ENCODE measurements at places on chromosomes 1 and 21.

DNA sequence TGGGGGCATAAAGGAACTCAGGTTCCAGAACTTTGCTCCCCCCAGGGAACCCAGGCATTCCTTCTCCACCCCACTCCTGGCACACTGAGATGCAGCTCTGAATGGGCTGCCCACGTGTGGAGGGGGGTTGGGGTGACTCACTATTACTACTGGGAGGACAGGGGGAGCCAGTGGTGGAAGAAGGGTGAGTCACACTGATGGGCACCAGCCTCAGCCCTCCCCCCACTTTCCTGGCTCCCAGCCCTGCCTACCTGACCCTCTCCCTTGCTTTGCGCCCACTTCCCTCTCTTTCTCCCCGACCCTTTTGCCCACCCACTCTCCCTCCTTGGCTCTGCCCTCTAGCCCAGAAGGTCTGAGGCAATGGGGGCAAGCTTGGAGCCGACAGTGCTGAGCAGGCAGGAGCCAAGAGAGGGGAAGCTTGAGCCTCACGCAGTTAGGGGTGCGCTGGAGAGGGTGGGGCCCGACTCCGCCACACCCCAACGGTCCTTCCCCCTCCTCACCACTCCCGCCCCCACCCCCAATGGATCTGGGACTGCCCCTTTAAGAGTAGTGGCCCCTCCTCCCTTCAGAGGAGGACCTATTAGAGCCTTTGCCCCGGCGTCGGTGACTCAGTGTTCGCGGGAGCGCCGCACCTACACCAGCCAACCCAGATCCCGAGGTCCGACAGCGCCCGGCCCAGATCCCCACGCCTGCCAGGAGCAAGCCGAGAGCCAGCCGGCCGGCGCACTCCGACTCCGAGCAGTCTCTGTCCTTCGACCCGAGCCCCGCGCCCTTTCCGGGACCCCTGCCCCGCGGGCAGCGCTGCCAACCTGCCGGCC, at the start of gene LMNA:
TSS of gene LMNA (plus strand) at position 611 of the 818 bp plus-strand sequence. CDS start 208 bp downstream, outside the sequence.
- DNase-seq: peak; percentile 86

- no peak for DNase-seq
Measured at GRCh38 chr1:53359934-53360276, 32.0 kb upstream of the LRP8 start.

- no peak for DNase-seq
Measured at GRCh38 chr1:112636597-112637253, 17.1 kb downstream of the CAPZA1 start.

DNA sequence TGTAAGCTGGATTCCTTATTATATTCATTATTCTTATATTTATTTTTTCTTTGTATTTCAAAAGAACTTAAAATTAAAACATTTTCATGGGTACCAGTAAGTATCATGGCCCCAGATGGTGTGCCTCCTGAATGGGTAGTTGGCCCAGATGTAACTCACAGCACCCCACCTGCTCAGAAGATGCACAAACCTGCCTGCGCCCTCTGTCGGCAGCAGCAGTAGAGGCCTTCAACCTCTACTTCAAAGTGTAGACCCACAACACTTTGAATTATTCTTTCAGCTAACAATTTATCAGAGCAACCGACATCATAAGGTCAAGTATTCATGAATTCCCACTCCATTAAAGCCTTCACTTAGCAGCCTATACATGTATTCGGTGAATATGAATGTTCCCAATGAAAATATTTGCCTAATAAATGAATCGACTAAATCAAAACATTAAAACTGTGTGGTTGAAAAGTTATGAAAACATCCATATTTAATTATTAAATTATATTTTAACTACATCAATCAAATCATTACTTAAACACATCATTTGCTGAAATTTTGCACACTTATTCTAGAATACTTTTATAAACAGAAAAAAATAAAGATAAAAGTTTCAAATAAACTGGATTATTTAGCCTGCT, 25.4 kb downstream of the PIGM start:
- DNase-seq: peak; percentile 67

DNA sequence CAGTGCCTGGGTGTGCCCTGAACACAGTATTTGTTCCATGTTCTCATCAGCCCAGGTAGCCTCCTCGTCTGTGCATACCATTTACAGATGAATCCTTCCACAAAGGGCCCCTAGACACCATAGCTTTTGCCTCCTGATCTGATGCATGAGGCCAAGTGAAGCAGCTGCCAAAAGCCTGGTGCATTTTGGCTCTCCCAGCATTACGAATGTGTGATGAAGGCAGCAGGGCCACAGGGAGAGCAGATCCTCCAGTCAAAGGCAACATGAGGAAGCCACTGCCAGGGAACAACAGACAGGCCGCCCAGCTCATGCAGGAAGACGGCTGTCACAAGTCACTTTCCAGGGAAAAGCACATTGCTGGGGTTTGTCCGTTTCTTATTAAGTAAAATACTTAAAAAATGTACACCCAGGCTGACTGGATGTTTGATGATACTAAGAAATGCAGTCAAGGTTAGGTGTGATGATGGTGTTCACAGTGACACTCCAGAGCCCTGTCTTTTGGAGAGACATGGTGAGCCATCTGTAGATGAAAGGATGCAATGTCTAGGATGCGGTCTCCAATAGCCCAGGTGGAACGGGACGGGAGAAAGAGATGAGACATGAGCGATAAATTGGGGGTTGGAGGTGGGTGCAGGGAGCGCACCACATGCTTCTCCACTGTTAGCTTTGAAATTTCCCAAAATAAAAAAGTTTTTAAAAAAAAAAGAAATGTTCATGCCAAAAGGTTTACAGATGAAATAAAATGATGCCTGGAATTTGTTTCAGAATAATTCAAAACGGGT, 48.7 kb downstream of the NPHP4 start:
- no peak for DNase-seq

- DNase-seq: no peak
Measured at GRCh38 chr1:224149709-224150108, 33.3 kb upstream of the DEGS1 start.

DNA sequence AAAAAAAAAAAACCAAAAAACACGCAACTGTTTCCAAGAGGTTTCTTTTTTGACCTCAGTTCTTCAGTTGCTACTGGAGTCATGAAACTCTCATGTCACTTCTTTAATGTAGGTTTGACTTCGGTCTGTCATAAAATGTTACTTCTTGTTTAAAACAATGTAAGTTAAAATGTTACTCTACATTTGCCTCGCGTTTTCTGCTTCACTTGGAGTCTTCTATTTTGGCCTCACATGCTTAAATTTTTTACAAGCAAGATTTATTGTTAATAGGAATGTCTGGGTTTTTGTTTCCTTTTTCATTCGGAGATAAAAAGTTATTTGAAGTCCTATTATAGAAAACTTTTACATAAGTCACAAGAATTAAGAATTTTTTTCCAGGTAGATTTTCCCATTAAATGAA, 880.2 kb downstream of the LTN1 start:
- no peak for DNase-seq

- no peak for DNase-seq
Measured at GRCh38 chr1:232474826-232475225, 155.1 kb downstream of the SIPA1L2 start.

- DNase-seq: no peak
Measured at GRCh38 chr1:100835866-100836842, 58.5 kb downstream of the EXTL2 start.

DNA sequence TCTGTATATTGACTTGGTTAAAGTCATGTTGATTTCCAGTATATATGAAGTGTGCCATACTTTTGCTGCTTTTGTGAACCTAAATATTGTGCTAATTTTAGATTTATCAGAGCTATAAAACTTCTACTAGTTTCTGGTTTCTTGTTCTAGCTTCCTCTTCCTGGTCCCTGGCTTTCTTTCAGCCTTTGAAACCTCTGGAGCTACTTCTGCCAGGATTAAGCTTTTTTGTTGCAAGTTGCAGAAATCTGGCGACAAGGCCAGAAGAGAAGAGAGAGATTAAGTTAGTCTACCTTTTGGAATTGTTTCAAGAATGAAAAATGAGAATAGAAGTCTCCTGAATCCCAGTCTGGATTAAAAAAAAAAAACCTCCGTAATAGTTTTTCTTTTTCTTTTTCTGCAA, 13.5 kb downstream of the RNF2 start:
- no peak for DNase-seq

GRCh38 chr1:46761740-46762139, 37.1 kb upstream of the CYP4B1 start:
- DNase-seq: no peak

DNA sequence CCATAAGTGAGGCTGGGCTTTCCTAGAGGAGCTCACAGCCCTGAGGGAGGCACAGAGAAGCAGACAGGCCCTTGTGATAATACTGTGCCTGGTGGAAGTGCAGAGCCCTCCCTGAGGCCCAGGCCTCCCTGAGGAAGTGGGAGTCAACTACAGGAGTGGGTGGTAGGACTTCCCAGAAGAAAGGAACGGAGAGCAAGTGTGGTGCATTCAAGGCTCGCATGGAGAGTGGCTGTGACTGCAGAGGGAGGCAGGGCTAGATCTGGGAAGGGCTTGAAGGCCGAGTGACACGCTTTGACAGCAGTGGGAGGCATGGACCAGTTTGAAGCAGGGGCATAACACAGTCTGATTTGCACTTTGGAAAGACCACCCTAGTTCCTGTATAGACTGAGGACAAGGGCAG, 37.3 kb downstream of the AZIN2 start:
- DNase-seq: no peak

- DNase-seq: no peak
Measured at GRCh38 chr1:21246905-21247642, 43.2 kb downstream of the ECE1 start.

DNA sequence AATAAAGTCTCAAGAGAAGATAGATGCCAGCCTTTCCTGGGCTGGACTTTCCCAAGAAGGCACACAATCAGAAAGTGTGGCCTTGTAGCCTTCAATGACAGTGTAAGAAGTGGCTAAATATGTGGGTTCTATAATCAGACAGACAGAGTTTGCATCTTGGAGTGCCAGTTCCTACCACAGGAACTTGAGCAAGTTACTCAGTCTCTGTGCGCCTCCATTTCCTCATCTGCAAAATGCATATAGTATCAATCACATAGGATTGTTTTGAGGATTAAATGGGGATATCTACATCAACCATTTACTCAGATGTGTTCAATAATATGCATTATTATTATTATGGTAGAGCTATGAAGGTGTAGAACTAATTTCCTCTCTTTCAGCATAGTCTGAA, 176.8 kb upstream of the PTBP2 start:
- DNase-seq: no peak

- DNase-seq: no peak
Measured at GRCh38 chr1:232707142-232707541, 77.2 kb upstream of the SIPA1L2 start.

GRCh38 chr1:35886577-35887431, 3.8 kb downstream of the AGO1 start:
- DNase-seq: no peak

DNA sequence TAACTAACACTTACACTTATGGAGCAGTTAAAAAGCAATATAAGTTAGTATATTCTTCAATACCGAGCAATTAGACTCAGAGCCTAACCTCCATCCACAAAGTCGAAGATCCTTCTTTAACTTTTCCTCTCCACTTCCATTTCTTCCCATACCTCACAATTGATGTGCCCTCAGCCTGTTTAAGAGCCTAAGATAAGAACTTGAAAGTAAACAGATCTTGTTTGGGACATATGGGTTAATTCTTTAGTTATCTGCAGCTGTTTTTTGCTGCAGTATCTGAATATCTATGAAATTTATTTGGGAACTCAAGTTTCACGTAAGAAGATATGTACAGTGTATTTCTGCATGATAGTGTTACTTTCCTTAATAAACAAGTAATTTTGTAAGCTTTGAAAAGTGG, 51.5 kb downstream of the MIGA1 start:
- no peak for DNase-seq

DNA sequence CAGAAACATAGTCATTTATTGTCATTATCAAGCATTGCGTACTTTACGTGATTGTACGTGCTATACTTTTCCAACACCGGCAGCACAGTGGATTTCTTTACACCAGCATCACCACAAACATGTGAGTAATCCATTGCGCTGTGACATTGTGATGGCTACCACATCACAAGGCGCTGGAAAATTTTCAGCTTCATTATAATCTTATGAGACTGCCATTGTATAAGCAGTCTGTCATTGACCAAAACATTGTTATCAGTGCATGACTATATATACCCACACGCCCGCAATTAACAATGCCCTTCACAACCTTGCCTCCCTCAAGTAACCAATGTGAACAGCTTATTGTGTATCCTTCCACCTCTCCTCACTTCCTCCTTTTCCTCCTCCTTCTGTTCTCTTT, 137.6 kb downstream of the ZZZ3 start:
- DNase-seq: no peak

- no peak for DNase-seq
Measured at GRCh38 chr1:2606396-2606880, 19.9 kb downstream of the PRXL2B start.

DNA sequence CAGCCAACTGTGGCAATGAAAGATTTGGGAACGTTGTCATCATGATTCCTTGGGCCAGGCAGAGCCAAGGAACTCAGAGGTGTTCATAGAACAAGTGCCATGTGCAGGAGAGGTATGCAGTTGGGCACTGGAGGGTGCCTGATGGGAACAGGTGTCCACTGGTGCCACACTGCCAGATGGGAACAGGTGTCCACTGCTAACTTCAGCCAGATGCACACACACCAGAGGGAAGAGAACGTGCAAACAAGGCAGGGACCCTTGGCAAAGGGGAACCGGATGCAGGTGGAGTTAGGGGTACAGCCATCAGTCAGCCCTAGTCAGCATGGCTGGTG, 13.5 kb downstream of the OLFML2B start:
- DNase-seq: no peak

- DNase-seq: peak; percentile 26
Measured at GRCh38 chr1:147225193-147225730, at the start of gene FMO5. Gene FMO5 (minus strand): TSS chr1:147225339. CDS start chr1:147225029, 310 bp downstream.

DNA sequence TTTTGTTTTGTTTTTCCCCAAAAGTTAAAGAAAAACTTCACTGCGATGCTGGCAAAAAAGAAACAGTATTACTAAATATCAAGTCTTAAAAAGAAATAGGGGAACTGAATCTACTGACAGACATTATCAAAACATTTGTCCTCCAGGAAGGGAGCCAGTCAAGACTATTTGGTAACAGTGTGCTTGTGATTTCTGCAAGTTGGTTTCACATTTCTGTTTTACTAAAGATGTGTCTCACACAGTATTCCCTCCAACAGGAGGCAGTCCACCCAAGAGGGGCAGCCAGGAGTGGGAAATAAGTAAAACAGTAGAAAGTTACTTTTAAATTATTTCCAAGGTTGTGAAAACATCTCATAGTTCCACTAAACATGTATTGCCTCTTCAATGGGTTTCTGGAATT, 74.4 kb upstream of the SDC3 start:
- DNase-seq: no peak

DNA sequence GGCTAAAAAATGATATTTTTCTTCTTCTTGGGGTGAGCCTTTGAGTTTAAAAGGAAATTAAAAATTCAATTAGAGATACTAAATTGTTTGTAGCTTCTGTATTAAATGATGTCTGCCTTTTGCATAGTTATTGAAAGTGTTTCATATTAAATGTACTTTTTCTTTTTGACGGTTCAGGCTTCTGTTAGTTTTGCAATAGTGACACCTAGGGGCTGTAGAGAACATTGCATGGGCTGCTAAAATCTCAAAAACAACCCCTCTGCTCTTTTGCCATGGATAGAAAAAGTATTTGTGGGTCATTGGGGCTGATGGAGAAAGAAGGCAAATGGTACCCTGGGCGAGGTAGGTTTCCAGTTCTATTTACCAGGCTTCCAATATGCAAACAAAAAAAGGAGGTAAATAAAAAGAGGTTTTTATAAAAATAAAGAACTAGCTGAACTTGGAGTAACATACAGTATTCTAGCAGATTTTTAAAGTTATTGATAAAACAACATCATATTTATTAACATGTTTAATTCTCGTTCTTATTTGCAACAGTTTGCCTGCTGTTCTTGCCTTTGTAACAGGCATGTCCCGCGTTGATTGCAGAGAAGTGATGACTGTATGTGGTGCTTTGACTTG, 115.4 kb upstream of the HOOK1 start:
- DNase-seq: no peak

- DNase-seq: no peak
Measured at GRCh38 chr1:184773762-184774320, 19.2 kb upstream of the EDEM3 start.

All from stimulated activated CD4-positive, alpha-beta T cell treated with anti-CD3 and anti-CD28 coated beads, Interleukin-4, amount 100 ng/mL, for 4 hours (primary cell).